ENCODE measurements at places on chromosomes 12 and 14.

DNA sequence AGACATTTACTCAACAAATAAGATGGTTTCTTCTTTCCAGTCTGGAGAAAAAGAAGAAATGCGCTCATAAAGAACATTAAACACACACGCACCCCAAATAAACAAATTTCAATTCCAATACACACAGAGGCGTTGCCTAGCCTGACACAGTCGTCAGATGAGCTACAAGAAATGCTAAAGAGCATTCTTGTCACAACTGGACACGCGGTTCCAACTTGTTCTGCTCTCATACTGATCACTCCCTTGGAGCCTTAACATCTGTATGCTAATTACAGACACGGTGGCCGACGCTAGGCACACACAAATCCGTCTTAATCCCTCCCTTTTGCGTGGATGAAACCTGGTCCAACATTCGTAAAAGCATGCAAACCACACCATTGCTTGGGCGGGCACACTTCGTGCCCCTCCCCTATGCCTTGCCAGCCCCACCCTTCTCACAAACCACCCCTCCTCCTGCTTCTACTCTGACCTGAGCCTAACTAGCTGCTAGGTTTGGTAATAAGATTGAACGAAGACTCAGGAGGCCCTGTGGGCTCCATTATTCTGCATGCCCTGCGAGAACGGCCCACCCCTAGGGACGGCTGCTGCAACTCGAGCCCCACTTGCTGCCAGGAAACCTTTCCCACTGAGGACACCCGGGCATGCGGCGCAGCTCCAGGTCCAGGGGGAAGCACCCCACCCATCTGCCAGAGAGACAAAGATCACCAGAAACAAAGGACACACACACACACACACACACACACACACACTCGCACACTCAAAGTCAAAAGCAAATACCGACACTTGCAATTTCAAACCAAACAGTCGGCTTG is 1.2 kb downstream of the KCNK10 start:
- DNase-seq = no peak

DNA sequence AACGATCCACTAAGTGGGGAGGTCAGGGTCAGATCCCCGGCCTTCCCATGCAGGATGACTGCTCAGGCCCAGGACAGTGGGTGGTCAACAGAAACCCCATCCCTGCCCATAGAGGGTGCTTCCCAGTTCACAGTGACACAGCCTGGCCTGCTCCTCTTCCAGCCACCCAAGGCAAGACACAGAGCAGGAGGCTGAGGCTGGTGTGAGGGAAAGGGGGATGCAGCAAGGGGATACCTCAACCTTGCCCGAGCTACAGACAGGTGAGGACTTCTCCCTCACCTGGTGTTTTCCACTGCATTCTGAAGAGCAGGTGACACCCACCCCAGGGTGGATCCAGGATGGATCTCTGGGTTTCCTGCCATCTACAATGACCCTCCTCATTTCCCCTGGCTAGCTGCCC is 106.7 kb downstream of the KIF26A start:
- DNase-seq = no peak

DNA sequence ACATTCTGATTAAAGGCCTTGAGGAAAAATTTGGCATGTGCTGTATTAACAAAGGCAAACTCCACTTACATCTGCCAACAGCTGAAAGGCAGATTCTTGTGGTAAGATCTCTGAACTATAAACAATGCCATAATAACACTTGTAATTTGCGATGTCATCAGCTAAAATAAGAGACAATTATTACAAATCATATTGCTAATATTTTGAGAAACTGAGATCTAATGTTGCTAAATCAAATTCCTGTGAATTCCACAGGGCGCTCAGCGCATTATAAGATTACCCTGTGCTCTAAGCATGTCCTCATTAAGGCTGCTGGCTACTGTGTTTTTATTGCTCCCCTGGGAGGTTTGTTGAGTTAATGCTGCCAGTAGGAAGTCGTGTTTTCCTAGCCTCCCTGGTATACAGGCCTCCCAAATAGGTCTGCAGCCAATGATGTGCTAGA is 244.8 kb downstream of the DACT1 start:
- no peak for DNase-seq

GRCh38 chr14:103530831-103531230 is 1.8 kb downstream of the TRMT61A start:
- no peak for DNase-seq

- no peak for DNase-seq
Observed at GRCh38 chr12:112527501-112527900, 108.8 kb downstream of the PTPN11 start.

DNA sequence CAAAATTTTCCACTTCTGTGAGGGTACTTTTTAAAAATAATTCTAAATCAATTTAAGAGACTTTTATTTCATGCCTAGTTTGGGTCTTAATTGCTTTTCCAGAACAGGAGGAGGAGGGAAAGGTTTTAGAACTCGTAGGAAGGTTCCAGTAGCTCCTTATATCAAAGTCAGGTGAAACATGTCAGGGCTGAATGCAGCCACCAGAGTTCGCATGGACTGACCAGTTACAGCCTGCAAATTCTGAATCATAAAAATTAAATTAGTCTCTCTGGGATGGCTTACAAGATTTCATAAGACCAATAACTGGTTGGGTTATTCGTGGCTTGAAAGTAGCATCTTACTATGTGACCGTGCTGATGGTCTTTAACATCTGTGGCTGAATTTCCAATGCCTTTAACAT is 397 bp downstream of the BDKRB1 start:
- no peak for DNase-seq

- no peak for DNase-seq
Observed at GRCh38 chr14:24259282-24260025, 3.5 kb downstream of the TGM1 start.
